ENCODE measurements at places on chromosomes 1 and 21. TPM values are rescaled to one million over a fixed set of nuclear protein-coding genes. Genes with fewer than 3 reads are reported as not detected.

Gene OR2T27
- total RNA-seq = not detected

Gene CD164L2
- total RNA-seq = not detected

Gene KRTAP7-1
- total RNA-seq = not detected

Gene GPX7
- 20.7 TPM for total RNA-seq

Gene STRIP1
- 31.1 TPM for total RNA-seq

Gene KCNJ9
- total RNA-seq = not detected

Gene PGLYRP4
- total RNA-seq = not detected

Gene TFF1
- total RNA-seq = not detected

Gene SIM2
- total RNA-seq = not detected

Gene IGSF5
- not detected for total RNA-seq

Gene TUFT1
- total RNA-seq = 3.9 TPM

Gene MR1
- total RNA-seq = 1.9 TPM

Gene ERICH3
- not detected for total RNA-seq

Measured in dermis microvascular lymphatic vessel endothelial cell (primary cell).